Glomerular endothelial cell (primary cell): ENCODE measurements at places on chromosomes 3 and 15. TPM values are rescaled to one million over a fixed set of nuclear protein-coding genes. Genes with fewer than 3 reads are reported as not detected.

Gene AP3B2
- not detected in 2 replicates for total RNA-seq

Gene TMEM108
- total RNA-seq, result 0.34 and 0.53 TPM in 2 replicates

Gene CPNE9
- total RNA-seq, result not detected in 2 replicates

Gene ERC2
- total RNA-seq, result 0.19 and 1.3 TPM in 2 replicates

Gene SLC12A1
- not detected in 2 replicates for total RNA-seq

Gene LARP6
- total RNA-seq, result 18.4 and 48.9 TPM in 2 replicates

Gene TNNC1
- total RNA-seq, result not detected in 2 replicates

- DNase-seq, result no peak
Measured at GRCh38 chr3:197975311-197975710, 15.3 kb downstream of the LMLN start.

GRCh38 chr3:172107403-172107802 lies 68.0 kb downstream of the FNDC3B start:
- no peak for DNase-seq

- DNase-seq, result no peak
Measured at GRCh38 chr3:30764281-30764680, 130.2 kb downstream of the GADL1 start.

DNA sequence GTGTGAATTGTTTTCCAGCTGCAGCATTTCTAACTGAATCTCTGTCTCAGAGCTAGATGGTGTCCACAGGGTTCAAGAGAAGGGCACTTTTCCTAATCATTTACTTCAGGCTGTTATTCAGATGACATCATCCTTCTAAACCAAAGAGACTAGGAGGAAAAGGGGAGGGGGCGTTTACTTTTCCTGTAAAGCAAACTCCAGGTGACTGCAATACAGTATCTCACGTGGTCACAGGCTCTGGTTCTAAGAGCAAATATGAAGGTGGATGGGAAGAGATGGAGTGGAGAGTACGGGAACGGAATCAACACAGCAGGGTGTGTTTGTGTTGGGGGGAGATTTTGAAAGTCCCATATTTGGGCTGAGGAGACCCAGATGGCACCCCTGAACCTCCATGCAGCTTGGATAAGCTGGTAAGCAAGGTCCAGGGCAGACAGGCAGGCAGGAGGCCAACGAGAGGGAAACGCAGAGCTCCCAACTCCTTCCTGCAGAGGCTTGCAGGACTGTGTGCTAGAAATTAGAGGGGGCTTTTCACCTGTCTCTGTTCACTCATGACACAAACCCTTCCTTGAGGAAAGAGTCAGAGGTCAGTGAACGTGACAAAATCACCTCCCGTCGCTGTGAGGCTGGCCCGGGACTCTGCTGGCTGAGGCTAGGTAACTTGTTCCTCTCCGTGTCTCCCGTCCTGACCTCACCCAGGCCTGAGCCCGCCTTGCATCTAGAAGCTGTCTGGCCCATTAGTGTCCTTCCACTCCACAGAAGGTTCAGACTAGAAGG lies 151.2 kb downstream of the OPA1 start:
- no peak for DNase-seq

- DNase-seq, result no peak
Measured at GRCh38 chr3:72494626-72495025, 353.6 kb downstream of the SHQ1 start.

DNA sequence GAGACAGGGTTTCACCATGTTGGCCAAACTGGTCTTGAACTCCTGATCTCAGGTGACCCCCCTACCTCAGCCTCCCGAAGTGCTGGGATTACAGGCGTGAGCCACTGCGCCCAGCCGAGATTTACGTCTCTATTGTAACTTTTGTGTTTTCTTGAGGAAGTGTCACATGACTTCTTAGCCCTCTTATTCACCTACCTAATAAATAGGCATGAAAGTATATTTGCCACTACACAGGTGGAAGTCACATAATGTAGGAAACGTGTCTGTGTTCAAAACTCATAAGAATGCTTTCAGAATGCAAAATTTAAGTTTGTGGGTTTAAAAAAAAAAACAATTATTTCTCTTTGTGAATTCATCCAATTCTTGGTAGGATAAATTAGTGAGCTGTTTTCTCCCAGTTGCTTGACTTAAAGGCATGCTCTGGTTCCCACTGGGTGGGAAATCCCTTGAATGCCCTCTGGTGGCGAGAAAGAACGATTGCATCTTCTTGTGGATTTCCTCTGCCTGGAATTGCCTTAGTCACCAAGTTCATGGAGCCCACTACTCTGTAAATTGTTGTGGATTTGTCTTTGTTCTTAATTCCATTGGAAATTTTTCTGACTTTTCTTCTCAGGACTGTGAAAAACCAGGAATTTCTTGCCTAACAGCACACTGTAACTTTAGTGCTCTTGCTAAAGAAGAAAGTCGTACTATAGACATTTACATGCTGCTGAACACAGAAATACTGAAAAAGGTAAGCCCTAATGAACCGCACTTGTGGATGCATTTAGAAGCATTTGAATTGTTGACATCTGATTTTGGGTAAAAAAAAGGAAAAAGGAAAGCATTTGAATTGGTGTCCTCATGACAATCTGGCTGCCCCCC lies 82.2 kb upstream of the CTDSPL start:
- DNase-seq, result peak; percentile 48

- DNase-seq, result no peak
Measured at GRCh38 chr3:46659285-46659684, 34.2 kb downstream of the ALS2CL start.

- no peak for DNase-seq
Measured at GRCh38 chr3:177420651-177421480, 223.6 kb upstream of the TBL1XR1 start.

DNA sequence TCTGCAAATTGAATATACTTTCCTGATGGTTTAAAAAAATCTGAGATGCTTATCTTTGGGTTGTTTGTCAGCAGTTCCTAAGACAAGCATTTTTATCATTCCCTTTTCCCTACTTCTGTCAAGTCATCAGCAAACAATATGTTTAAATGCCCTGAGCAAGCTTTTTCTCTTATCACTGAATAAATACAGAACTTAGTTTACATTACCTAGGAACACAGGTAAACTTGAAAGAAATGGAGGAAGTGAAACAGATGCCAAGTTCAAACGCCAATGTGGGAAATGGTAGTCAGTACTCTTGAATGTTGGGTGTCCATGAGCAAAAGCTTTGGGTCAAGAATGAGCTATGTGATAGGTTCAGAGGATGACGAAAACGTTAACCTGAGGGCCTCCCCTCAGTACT lies 17.2 kb upstream of the TCAIM start:
- no peak for DNase-seq

DNA sequence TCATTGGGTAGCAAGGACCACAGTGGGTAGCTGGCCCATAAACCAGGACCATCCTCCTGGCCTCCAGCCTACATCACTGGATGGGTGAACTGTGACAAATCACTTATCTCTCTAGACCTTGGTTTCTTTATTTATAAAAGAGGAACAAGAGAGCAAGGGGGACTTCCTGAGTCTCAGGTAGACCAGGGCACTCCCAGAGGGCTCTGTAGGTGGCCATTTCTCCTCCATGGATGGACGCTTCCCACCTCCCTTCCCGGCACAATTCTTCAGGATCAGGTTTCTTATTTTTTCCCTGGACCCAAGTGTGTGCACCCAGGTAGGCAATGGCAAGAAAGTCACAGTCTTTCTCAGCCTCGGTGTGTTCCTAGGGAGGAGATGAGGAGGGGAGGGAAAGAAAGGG lies 41.4 kb upstream of the SPATA12 start:
- no peak for DNase-seq

GRCh38 chr3:177944228-177944661 lies 592.0 kb upstream of the KCNMB2 start:
- no peak for DNase-seq

DNA sequence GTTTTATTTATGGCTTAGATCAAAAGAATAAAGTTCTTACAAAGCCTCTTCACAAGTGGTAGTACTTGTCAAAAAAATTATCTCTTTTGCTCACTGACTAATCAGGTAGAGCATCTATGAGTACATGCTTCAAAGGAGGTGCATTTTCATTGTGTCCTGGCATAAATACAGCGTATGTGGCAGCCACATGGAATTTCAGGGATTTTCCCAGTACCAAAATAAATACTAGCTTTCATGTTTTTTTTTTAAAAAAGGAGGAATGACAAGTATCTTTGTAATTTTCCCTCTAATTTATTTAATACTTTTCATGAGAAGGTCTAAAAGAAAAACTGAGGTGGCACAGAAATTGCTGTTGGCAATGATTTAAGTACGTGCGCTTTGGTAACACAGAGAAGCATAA lies 597.8 kb upstream of the ALCAM start:
- DNase-seq, result no peak

- DNase-seq, result no peak
Measured at GRCh38 chr15:82851981-82852511, 42.6 kb downstream of the WHAMM start.

DNA sequence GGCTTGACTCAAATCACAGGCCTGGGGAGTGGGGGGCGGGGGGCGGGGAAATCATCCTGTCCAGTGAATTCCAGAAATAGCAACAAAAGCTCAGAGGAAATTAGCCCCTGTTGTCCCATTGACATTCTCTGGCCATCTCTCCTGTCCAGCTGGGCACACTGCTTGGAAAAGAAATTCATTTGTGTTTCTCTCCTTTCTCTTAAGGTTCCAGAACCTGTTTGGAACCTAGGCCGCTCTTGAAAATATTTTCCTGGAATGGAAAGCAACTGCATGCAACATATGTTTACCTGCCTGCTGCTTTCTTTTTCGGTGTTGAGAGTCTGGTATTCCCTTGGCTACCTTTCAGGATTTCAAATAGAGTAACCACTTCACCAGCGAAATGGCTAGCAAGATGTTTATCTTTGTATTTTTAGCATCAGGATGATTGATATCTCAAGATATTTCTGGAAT lies 169.0 kb downstream of the GHSR start:
- no peak for DNase-seq

DNA sequence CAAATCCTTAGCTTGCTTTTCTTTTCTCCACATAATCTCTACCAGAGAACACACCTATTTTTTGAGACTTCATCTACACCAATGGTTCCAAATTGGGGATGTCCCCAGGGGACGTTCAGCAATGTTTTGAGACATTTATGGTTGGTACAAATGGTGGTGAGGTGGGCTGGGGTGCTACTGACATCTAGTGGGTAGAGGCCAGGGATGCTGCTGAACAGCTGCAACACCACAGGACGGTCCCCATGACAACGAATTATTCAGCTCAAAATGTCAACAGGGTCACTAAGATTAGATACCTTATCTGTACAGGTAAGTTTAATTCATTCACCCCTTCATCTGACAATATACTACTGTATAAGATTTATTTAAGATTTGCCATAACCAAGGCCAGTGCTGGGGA lies 14.4 kb downstream of the GK5 start:
- DNase-seq, result no peak

DNA sequence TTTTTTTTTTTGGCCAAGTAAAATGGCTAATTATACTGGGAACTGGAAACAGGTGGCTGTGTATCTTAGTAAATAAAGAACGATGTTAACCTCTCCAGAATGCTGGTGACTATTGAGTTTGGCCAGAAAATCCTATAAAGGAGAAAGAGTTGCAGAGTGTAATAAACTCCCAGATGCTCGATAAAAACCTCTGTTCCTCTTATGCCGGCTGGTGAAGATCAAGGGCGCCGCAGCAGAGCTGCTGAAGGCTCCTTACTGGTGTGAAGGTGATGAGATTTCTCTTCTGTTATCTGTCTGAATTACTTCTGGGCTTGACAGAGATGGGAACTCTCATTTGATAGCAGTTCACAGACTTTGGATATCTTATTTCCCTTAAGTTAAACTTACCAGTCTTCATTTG lies 104.6 kb downstream of the PTPRG start:
- no peak for DNase-seq

DNA sequence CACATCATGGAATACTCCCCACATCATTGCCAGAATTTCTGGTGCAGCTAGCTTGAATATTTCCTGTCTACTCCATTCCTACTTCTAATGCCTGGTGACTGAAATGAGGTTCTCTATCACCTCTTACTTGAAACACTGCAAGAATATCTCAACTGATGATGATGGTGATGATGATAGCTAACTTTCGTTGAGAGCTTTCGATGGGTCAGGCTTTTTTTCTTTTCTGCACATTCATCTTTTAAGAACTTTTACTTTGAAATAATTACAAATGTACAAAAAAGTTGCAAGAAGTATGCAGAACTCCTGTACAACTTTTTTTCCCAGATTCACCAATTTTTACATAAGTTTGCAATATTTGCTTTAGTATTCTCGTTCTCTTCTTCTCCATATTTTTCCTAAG lies 233.5 kb downstream of the MEIS2 start:
- DNase-seq, result no peak

- no peak for DNase-seq
Measured at GRCh38 chr3:44771424-44772098, 10.0 kb downstream of the KIF15 start.

DNA sequence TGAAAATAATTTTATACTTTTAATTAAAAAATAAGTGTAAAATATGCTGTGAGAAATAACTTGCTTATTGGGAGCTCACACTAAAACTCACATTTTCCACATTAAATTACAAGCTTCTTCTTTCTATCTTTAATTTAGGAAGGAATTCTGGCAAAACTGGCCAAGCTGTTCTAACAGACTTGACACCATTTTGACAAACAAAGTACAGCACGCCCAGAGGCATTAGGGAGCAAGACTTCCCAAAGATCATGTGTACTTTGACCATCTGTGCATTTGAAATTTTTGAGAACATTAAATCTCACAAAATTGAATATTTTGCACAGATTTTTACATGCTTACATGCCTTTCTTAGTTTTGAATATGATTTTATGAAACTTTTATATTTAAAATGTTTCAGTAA lies 1288.4 kb upstream of the CADM2 start:
- DNase-seq, result no peak

DNA sequence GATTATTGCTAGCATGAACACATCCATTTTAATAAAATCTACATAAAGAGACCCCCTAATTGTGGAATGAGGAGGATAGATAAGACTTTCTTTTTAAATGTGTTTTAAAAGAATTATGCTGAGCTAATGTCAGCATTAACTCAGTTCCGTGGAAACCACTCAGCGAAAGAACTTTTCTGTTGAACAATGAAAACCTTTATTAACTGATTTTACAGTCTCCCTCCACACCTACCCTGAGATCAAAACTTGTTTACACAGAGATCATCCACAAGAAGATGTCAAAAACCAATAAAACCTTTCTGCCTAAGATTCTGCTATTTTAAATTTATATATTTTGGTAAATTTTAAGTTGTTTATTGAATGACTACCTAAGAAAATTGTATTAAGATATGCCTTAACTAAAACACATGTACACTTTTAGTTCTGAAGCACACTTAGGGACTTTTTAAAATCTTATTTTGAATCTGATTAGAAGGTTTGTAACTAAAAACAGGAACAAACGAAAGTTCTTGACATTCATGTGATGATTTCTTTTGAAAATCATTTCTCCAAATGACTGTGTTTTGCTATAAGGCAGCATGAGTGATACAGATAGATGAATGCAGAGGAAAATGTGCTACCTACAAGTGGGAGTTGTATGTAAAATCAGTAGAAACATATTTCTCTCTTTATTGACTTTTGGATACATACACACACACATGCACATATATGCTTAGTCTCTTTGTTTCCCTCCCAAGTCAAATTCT lies 369.0 kb downstream of the UNC13C start:
- no peak for DNase-seq

DNA sequence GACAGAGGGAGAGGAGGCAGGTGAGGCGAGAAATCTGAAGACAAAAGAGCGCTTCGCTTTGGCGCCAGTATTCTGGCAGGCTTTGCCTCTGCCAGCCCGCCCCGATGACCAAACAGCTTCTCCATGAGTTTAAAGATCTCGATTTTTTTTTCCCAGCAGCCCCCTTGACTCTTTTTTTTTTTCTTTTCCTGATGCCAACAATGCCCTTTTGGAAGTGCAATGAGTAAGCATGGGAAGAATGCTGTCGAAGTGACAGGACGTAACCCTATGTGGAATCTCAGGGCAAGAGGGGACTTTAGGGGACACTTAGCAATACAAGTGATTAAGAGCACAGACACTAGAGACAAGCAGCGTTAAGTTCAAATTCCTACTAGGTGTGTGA lies 211.7 kb downstream of the FGF12 start:
- no peak for DNase-seq
